ENCODE measurements at places on chromosomes 13 and 19. TPM values are rescaled to one million over a fixed set of nuclear protein-coding genes. Genes with fewer than 3 reads are reported as not detected.

NDFIP2 gene
- 52.2 TPM for total RNA-seq

ADAMTS10 gene
- 48.8 TPM for total RNA-seq

ZNF729 gene
- not detected for total RNA-seq

SIGLEC10 gene
- total RNA-seq: 33.8 TPM

VSTM1 gene
- 0.35 TPM for total RNA-seq

DNA sequence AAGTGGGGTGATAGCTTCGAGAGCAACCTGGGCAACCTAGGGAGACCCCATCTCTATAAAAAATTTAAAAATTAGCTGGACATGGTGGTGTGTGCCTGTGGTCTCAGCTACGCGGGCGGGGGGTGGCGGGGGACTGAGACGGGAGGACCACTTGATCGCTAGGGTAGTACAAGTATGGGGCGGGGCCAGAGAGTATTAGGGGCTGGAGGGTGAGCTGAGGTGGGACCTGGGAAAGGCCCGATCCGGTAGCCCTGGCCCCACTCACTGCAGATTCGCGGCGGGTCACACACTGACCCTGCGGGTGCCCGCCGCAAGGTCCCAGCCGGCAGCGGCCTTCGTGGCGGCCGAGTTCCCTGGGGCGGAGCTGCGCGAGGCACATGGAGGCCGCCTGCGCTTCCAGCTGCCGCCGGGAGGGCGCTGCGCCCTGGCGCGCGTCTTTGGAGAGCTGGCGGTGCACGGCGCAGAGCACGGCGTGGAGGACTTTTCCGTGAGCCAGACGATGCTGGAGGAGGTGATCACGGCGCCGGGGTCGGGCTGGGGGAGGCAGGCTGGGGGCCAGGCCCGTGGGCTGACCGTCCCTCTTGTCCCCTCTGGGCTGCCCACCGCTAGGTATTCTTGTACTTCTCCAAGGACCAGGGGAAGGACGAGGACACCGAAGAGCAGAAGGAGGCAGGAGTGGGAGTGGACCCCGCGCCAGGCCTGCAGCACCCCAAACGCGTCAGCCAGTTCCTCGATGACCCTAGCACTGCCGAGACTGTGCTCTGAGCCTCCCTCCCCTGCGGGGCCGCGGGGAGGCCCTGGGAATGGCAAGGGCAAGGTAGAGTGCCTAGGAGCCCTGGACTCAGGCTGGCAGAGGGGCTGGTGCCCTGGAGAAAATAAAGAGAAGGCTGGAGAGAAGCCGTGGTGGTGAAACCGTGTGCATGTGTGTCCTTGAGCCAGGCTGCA lies 2.0 kb upstream of the ARHGAP45 start:
- peak; percentile 64 for DNase-seq

GRCh38 chr13:111153977-111154332 lies 38.8 kb downstream of the ARHGEF7 start:
- DNase-seq: no peak

GRCh38 chr19:58492265-58492664 lies 16.1 kb downstream of the ZNF446 start:
- no peak for DNase-seq

DNA sequence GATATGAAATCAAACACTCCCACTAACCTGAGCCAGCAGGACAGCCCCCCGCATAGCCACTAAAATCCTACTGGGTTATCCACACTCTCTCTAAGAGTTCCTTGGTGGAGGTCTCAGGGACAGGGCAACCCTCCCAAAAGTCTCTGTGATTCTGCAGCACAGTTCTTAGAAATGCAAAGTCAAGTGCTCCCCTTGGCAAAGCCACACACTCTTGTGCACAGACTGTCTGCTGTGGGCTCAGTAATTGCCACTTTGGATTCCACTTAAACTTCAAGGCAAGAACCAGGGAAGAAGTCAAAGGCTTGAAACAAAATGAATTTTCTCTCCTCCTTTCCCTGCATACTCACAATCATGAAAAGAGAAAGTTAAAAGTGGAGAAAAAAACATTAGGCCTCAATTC lies 61.5 kb downstream of the DOCK9 start:
- no peak for DNase-seq
